Ovary (tissue), 10 donors: ENCODE measurements at places on chromosomes 16 and 17. TPM values are rescaled to one million over a fixed set of nuclear protein-coding genes. Genes with fewer than 3 reads are reported as not detected.

Gene TEKT3
- total RNA-seq, result 2.7 TPM

Gene ASPA
- total RNA-seq, result 10.3 TPM

Gene IRX6
- total RNA-seq, result 0.23 TPM

Gene OR1F1
- not detected for total RNA-seq

Gene CYBC1
- 56.4 TPM for total RNA-seq

Gene SRL
- 1.0 TPM for total RNA-seq

Gene PITPNM3
- total RNA-seq, result 30.3 TPM

GRCh38 chr17:39652587-39653315, 12.4 kb upstream of the TCAP start:
- no peak overlapping the region for H3K4me3 ChIP-seq
- no peak for DNase-seq
- H3K27me3 ChIP-seq, result no peaks in the 10 kb centered on the region
- no peaks in the 10 kb centered on the region for H3K36me3 ChIP-seq

GRCh38 chr17:12554251-12554650, 111.4 kb upstream of the MYOCD start:
- no peak overlapping the region for H3K4me3 ChIP-seq
- peaks cover 3% of the 10 kb centered on the region for H3K4me1 ChIP-seq
- no peaks in the 10 kb centered on the region for H3K36me3 ChIP-seq
- DNase-seq, result no peak

- no peaks in the 10 kb centered on the region for H3K36me3 ChIP-seq
- H3K27me3 ChIP-seq, result no peaks in the 10 kb centered on the region
- peaks cover 6% of the 10 kb centered on the region for H3K4me1 ChIP-seq
- no peak for DNase-seq
- H3K27ac ChIP-seq, result peak overlapping the region; percentile 60
Observed at GRCh38 chr17:43341715-43342588, 56.8 kb upstream of the ARL4D start.

DNA sequence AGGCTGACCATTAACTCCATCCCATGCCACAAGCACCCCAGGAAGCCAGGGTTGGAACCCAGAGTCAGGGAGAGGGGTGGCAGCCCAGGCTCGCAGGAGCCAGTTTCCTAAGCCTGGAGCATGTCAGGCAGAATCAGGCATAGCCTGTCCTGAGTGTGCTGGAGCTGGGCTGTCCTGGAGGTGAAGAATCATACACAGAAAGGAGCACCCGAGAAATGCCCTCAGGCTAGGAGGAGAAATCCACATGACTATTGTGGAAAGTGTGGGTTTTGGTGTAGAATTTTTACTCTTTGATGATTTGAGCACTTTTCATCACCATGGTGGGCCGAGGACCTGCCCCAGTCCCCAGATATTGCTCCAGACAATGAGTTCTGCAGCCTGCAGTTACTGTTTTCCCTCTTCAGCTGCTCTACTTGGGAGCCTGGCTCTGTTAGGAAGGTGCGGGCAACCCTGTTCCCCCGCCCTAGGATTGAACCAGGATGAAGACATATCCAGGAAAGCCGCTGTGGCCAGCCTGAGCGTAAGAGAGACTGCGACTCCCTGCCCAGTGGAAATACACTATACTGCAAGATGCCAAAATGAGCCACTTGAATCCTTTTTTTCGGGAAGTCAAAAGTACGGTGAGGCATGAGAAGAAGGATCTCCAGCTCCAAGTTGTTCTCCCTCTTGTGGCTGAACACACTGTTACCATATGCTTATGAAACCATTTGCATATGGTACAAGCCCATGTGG, 29.0 kb upstream of the HEATR6 start:
- no peak overlapping the region for H3K4me3 ChIP-seq
- H3K27me3 ChIP-seq, result no peaks in the 10 kb centered on the region
- H3K36me3 ChIP-seq, result no peaks in the 10 kb centered on the region
- no peak overlapping the region for H3K27ac ChIP-seq

DNA sequence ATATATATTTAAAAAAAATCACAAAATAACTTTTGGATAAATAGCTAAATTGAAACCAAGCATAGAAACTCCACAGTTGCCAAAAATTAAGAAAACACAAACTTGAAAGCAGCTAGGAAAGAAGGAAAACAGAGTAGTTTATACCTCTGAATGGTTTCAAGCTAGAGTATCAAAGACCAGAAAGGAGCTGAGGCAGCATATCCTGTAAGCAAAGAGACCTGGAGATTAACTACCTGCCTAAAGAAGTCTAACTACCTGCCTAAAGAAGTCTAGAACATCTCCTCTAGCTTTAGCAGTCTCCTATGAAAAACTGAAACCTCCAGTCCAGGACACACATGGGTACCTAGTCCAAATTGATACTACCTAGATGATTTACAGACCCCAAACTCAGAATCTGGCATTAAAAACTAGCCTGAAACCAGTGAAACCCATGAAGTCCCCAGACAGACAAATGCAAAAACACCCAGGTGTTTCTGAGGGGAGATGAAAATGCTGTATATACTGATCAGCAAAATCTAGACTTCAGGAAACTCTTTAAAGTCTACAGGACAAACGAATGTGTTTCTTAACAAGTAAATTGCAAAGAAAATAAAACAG, 17.6 kb downstream of the APPBP2 start:
- H3K27ac ChIP-seq, result no peak overlapping the region
- no peak overlapping the region for H3K4me3 ChIP-seq
- no peaks in the 10 kb centered on the region for H3K36me3 ChIP-seq
- H3K27me3 ChIP-seq, result no peaks in the 10 kb centered on the region

DNA sequence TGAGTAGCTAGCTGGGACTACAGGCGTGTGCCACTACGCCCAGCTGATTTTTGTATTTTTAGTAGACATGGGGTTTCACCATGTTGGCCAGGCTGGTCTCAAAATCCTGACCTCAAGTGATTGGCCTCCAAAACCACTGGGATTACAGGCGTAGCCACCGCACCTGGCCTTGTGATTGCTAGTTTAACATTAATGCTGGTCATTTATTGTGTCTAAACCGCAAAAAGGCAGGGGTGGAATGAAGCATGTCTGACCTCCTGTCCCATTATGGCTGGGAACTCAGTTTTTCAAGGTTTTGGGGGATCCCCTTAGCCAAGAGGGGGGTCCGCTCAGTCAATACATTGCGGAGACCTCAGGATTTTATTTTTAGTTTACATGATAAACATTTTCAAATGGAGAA, 10.7 kb upstream of the CNGB1 start:
- no peaks in the 10 kb centered on the region for H3K27me3 ChIP-seq
- no peak overlapping the region for H3K27ac ChIP-seq
- H3K4me1 ChIP-seq, result peaks cover 5% of the 10 kb centered on the region
- H3K36me3 ChIP-seq, result no peaks in the 10 kb centered on the region

DNA sequence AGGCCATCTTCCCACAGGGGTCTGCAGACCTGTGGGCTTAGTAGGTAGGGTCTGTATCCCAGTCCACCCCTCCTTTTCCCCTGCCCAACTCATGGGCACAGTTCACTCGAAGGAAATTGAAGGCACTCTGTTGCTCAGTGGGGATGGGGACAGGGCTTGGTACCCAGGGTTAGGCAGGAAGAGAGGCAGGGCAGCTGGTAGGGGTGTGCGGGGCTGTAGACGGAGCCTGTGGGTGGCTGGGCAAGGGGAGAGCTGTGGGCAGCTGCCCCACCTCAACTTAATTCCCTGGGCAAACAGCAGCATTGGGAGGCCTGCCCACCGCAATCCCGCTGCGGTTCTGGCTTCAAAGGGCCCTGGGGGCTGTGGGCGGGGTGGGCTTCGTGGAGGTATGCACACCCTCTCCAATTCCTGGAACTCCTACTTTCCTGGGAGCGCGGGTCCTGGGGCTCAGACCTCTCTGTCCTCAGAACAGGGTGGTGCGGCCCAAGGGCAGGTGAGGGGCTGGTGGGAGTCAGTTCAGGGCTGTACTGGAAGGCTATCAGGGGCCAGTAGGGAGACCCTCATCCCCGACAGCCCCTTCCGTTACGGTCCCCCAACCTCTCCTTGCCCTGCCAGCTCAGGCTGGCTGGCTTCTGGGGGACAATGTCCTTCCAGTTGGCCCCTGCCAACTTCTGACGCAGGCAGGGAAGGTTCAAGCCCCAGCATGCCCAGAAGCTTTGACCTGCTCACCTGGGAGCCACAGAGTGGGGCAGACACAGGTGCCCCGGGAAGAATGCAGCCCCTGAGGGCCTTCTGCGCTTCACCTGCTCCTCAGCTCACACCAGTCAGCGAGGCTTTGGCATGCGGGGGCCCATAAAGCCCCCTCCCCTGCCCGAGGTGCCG, 9.1 kb downstream of the FOXJ1 start:
- no peak overlapping the region for H3K4me3 ChIP-seq
- H3K36me3 ChIP-seq, result no peaks in the 10 kb centered on the region
- H3K27me3 ChIP-seq, result no peaks in the 10 kb centered on the region
- no peaks in the 10 kb centered on the region for H3K4me1 ChIP-seq
- no peak overlapping the region for H3K27ac ChIP-seq

GRCh38 chr16:2953706-2954627, 10.1 kb upstream of the KREMEN2 start:
- H3K36me3 ChIP-seq, result no peaks in the 10 kb centered on the region
- H3K4me1 ChIP-seq, result no peaks in the 10 kb centered on the region
- no peaks in the 10 kb centered on the region for H3K27me3 ChIP-seq
- DNase-seq, result no peak

GRCh38 chr17:19313746-19314651, 48.5 kb downstream of the B9D1 start:
- DNase-seq, result no peak
- H3K4me3 ChIP-seq, result no peak overlapping the region
- H3K36me3 ChIP-seq, result no peaks in the 10 kb centered on the region
- H3K27me3 ChIP-seq, result no peaks in the 10 kb centered on the region
- peaks cover 4% of the 10 kb centered on the region for H3K4me1 ChIP-seq
- H3K27ac ChIP-seq, result no peak overlapping the region

DNA sequence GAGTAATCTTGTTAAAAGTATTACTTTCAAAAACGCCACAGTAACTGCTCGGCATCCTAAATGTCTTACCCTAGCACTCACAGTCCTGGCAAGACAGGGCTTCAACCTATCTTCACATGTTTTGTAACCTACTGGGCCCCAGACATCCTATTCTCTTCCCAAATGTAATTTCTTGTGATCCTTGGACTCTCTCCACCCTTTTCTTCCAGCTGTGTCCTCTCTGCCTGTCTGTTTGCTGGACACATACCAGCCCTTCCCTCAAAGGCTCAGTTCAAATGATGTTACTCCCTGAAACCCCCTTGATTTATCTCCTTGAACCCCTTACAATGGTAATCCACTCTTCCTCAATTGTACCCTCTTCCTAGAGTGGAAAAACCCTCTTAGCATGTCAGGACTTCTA, 60.1 kb upstream of the CNEP1R1 start:
- DNase-seq, result no peak
- no peaks in the 10 kb centered on the region for H3K4me1 ChIP-seq
- no peaks in the 10 kb centered on the region for H3K36me3 ChIP-seq
- H3K27me3 ChIP-seq, result no peaks in the 10 kb centered on the region

DNA sequence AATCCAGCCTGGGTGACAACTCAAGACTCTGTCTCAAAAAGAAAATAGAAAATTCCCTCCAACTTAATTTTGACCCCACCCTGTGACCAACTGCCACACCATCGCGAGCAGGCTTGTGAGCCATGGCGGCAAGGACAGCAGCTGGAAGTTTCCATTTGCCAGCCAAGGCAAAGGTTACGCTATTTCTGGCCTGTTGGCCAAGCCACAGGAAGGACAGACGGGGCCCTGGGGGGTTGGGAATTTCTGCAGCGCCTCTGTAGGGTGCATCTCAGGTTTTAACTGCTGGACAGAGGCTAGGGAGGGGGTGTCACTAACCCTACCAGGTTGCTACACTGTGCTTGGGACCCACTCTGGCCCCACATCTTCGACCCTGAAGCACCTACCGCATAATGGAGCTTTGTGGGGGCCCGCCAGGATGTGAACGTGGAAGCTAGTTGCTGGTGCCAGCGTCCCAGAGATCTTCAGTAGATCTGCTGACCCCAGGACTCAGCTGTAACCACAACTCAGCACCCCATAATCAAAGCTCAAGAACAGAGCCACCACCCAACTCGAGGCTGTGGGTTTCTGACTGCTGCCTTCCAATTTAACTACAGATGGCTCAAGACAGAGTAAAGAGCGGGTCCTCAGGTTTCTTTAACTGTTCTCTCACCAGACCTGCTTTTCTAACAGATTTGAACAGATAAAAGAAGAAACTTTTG, 10.9 kb downstream of the KIFC3 start:
- H3K4me1 ChIP-seq, result peaks cover 18% of the 10 kb centered on the region
- no peak for DNase-seq
- H3K27me3 ChIP-seq, result no peaks in the 10 kb centered on the region
- H3K36me3 ChIP-seq, result no peaks in the 10 kb centered on the region
- H3K4me3 ChIP-seq, result no peak overlapping the region

DNA sequence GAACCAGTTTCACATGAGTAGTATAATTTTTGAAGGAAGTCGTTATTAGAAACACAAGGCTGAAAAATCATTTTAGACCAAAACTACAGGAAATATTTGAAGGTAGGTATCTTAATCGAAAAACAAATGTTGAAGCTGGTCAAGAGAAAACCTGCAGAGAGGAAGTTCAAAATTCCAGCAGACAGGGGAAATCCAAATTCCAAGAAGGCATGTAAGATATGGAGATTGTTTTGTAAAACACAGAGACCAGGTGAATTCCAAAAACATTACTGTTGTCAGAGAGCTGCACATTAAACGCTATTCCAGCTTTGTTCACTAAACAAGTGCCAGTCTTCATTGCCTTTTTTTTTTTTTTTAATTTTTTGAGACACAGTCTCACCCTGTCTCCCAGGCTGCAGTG, 38.4 kb downstream of the ADAMTS18 start:
- no peaks in the 10 kb centered on the region for H3K36me3 ChIP-seq
- H3K4me1 ChIP-seq, result no peaks in the 10 kb centered on the region
- no peak for DNase-seq
- no peaks in the 10 kb centered on the region for H3K27me3 ChIP-seq
- H3K4me3 ChIP-seq, result no peak overlapping the region

DNA sequence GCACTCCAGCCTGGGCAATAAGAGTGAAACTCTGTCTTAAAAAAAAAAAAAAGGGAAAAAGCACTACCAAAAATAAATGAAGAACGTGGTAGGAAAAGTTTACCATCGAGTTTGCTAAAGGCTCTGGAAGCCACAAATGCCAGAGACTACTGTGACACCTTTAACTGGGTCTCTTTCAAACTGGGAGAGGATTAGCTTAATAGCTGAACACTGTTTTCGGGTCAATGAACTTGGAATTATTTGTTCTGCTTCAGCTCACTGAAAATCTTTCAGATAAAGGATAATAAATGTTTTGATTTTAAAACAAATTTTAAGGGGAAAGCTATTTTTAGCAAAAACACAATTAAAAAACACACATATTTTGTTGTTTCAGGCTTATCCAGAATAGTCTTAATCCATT, 1.4 kb downstream of the RETREG3 start:
- peak overlapping the region; percentile 82 for H3K4me3 ChIP-seq
- H3K36me3 ChIP-seq, result no peaks in the 10 kb centered on the region
- no peak for DNase-seq
- no peaks in the 10 kb centered on the region for H3K27me3 ChIP-seq
- H3K4me1 ChIP-seq, result peaks cover 13% of the 10 kb centered on the region

DNA sequence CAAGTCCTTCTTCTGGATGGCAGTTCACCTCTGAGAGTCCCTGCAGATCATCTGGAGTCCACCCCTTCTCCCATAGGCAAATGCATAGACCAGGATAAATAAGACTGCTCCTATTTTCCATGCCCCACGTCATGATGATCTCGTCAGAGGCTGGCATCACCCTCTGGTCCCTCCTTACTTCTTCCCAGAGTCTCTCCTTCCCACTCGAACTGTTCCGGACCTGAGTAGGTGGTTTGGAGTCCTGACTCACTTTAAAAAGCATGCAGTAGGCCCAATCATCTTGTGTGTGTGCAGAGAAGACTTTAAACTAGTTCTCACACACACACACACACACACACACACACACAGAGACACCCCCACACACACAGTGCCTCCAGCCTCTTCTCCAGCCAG, 72.0 kb downstream of the SOX9 start:
- H3K4me3 ChIP-seq, result no peak overlapping the region
- no peaks in the 10 kb centered on the region for H3K36me3 ChIP-seq
- H3K27ac ChIP-seq, result no peak overlapping the region
- no peaks in the 10 kb centered on the region for H3K27me3 ChIP-seq
- no peaks in the 10 kb centered on the region for H3K4me1 ChIP-seq
- DNase-seq, result no peak
